Activated T-helper 17 cell treated with anti-CD3 and anti-CD28 coated beads, Interleukin-2, amount 50 U/mL, for 72 hours (primary cell): ENCODE measurements at places on chromosomes 7 and 10. TPM values are rescaled to one million over a fixed set of nuclear protein-coding genes. Genes with fewer than 3 reads are reported as not detected.

GRCh38 chr7:79332091-79332490, 121.4 kb downstream of the MAGI2 start:
- no peak for ATAC-seq

- peak; percentile 58 for ATAC-seq
Observed at GRCh38 chr10:62380016-62380415, 5.8 kb downstream of the ZNF365 start.

DNA sequence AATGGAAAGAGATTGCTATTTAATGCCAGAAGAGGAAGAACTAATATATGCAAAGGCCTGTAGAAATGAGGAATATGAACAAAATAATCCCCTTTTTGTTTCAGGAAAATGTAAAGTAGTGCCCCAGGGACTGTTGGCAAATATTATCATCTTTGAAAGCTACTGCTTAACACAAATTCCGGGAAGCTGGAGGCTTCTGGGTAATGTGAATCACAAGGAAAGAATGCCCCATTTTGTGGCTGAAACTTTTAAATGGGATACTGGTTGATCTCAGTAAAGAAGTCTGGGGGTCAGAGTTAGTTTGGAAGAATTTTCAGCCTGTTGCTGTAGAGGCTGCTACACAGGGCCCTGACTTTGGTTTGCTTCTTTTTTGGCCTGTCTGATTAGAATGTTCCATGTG, 141.0 kb downstream of the PTEN start:
- ATAC-seq: no peak

GRCh38 chr10:90289037-90289436, 568.8 kb downstream of the HTR7 start:
- ATAC-seq: no peak

DNA sequence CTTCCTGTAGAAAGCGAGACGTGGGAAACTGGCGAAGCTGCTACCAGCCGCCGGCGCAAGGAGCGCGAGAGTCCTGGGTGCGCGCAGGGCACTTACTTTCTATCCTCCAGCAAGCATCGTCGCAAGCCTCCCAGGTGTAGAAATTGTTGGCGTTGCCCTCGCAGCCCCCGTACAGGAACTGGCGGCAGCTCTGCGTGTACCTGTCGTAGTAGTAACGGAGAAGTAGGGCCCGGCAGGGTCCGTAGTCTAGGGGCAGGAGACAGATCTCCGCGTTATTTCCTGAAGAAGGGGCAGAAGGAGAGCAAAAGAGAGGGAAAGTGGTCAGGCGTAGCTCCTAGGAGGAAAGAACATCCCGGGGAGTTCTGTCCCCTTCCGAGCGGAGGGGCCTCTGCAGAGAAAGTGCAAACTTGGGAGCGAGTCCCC, 501 bp downstream of the TFPI2 start:
- no peak for ATAC-seq

- no peak for ATAC-seq
Observed at GRCh38 chr10:12980102-12980661, 21.3 kb downstream of the CCDC3 start.

- ATAC-seq: no peak
Observed at GRCh38 chr10:88042160-88043100, 179.0 kb downstream of the PTEN start.

The DYNC1I1 gene
- total RNA-seq: not detected

The FXYD4 gene
- not detected for total RNA-seq

DNA sequence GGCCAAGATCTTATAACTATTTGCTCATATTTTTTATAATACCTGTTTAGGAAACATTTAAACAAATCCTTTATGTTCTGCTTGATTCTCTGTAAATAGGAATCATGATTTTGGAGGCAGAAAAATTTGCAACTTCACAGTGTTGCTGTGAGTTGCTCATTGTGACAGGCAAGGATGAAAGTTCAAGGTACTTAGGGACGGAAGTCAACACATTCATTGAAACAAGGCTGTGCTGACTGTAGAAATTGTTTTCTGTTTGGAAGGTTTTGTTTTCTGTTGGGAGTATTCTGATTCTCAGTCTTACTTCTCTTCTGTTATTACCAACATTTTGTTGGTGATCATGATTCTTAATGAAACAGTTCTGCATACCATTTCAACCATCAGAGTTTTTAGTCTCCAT, 54.9 kb downstream of the FANK1 start:
- no peak for ATAC-seq

DNA sequence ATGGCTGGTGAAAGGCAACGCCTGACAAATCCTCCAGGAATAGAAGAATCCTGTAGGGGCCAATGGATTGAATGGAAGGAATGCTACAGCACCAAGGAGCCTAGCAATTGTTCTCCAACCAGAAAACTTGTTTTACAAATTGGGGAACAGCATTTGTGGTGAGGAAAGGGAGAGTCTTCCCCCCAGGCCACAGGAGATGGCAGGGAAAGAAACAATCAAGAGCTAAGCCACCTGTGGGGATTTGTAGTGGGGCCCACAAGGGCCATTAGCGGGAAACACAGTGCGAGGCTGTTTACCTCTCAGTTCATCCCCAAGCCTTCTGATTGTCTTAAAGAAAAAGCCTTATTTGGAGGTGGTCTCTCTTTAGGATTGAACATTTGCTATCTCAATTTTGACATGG, 48.5 kb upstream of the KCNMA1 start:
- no peak for ATAC-seq

DNA sequence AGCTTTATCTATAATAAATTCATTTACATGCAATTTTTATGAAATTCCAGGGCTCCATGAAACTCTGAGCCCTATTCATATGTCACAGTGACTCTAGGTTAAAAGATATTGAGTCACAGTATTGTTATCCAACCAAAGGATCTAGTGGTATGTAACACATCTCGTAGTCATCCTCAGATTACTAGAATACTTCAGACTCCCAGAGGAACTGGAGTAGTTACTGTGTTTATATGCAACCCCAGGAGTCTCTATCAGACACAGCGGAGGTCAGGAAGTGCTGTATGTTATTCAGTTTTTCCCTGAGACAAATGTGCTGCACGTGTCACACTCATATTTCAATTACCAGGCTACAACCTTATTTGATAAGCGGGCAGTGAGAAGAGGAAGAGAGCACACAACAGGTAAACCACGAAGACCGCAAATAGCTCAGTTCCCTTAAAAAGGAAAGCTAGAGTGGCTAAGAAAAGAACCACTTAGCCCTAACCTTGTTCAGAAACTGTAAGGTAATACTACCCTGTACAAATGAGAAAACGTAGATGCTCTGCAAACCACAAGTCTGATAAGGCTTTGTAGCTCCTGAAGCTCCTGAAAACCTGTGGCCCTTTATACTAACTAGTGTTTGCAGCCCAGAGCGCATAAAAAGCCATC, 114.0 kb upstream of the CNTNAP2 start:
- no peak for ATAC-seq

The TWIST1 gene
- total RNA-seq: 1.1 TPM

GRCh38 chr10:48806342-48806741, 121.7 kb downstream of the WDFY4 start:
- ATAC-seq: no peak

DNA sequence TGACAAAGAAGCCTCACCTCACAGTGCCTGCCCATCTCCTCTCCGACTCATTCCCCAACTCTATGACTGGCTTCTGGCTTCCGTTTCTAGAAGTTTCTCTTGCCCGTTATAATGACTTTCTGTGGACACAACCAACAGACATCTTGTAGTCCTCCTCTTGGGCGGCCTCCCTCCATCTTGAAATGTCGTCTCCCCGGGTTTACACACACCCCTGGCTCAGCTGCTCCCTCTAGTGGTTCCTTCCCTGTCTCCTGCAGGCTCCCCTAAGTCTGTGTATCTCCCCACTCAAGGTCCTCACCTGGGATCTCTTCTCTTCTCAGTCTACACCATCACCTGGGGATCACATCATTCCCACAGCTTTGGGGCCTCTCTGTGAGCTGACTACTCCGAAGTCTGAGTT, 123.4 kb upstream of the NEBL start:
- ATAC-seq: peak; percentile 26

DNA sequence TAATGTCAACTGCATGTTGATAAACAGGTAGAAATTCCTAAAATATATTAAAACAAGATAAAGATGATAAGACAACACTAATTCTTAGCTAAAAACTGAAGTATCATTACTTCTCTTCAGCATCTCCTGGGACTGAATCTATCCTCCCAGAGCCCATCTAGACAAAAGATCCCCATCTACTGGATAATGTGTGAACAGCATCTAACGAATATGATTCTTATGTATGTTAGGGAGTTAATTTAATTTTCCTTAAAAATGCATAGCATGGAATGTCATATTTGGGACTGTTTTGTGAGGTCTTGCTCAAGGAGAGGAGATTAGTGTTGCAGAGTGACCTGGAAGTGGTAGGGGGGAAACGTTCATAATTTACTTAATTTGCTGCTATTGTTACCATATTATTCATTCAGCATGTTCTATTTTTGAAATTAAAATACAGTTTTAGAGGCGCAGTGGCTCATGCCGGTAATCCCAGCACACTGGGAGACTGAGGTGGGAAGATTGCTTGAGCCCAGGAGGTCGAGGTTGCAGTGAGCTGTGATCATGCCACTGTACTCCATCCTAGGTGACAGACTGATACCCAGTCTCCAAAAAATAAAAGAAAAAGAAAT, 305.1 kb upstream of the CSTF2T start:
- no peak for ATAC-seq

The GALNT17 gene
- total RNA-seq: not detected

- ATAC-seq: no peak
Observed at GRCh38 chr7:83599131-83599530, 49.8 kb downstream of the SEMA3E start.

The NODAL gene
- not detected for total RNA-seq

- ATAC-seq: no peak
Observed at GRCh38 chr10:33112831-33113455, 154.9 kb upstream of the ITGB1 start.

GRCh38 chr7:105408791-105409410, 20.2 kb upstream of the SRPK2 start:
- no peak for ATAC-seq

DNA sequence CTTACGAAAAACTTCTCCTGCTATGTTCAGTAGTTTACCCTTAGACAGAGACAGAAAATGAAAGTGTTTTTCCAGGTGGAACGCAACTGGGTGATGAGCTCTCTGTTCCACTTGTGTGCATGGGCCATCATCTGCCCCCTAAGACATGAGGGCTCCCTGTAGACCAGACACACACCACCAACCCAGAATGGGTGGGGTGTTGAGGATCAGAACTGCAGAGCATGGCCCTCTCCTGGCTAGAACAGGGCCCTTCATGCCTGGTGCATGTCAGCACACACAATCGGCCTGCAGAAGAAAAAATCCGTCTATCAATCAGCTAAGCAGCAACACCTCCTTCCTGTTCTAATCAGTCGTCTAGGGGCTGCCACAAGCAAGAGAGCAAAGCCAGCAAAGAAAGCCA, 186.2 kb upstream of the INHBA start:
- no peak for ATAC-seq

- no peak for ATAC-seq
Observed at GRCh38 chr7:76294344-76295024, 8.0 kb upstream of the HSPB1 start.

The ASZ1 gene
- total RNA-seq: not detected

The RARRES2 gene
- total RNA-seq: not detected

GRCh38 chr7:134992626-134993179, 6.4 kb downstream of the AGBL3 start:
- ATAC-seq: peak; percentile 95

The FAM25A gene
- total RNA-seq: not detected

- ATAC-seq: no peak
Observed at GRCh38 chr7:17816903-17817302, 123.4 kb downstream of the SNX13 start.
